ENCODE measurements at places on chromosomes 11 and 22.

- no peak for DNase-seq
Measured at GRCh38 chr22:23847991-23848864, 9.4 kb upstream of the DERL3 start.

GRCh38 chr22:41841085-41841712 is 8.3 kb downstream of the SREBF2 start:
- DNase-seq = no peak

DNA sequence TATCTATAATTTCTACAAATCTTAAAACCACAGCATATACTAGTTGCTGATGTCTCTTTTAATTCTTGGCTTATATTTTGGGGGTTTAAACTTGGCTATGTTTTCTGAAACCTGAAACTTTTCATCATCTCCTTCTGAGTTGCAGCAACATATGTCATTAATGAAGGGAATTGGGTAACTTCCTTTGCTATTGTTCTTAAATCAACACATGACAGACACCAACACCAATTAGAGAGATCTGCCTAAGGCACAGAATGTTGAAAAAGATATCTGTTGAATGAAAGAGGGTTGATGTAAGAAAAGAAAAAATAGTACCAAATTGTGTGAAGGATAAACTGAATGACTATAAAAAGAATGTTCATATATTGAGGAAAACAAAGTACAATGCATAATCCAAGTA is 10.3 kb upstream of the GAS2 start:
- DNase-seq = no peak

DNA sequence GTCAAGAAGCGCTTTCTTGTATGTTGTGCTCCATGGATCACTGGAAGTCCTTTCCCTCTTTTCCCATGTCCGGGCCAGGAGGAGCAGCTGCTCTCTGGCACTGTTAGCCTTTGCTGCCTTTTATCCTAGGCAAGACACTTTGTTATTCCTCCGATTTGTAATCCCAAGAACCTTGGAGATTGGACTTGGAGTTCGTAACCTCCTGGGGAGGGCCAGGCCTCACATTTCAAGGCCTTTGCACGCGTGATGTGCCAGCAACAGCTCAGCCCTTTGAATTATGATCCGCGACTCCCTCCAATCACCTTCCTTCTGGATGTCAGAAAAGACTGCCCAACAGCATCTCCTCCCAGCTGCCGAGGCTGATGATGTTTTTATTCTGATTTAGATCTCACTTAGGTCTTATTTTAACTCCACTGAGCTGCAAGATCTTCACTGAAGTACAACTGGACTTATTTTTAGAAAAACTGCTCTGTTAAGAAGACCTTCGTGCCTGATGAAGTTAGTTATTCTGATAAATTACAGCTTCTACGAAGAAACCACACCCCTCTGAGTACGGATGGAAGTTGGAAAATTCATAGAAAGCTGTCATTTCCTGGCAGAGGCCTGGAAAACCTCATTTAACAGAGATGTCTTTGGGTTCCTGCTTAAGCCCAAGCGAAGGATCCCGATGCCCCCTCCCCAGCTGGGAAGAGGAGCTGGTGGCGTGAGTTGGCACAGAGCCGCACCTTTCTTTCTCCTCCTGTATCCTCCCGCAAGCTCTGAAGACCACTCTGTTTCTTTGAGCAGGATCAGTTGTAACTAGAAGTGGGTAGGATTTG is 62.4 kb downstream of the PARVB start:
- DNase-seq = no peak

DNA sequence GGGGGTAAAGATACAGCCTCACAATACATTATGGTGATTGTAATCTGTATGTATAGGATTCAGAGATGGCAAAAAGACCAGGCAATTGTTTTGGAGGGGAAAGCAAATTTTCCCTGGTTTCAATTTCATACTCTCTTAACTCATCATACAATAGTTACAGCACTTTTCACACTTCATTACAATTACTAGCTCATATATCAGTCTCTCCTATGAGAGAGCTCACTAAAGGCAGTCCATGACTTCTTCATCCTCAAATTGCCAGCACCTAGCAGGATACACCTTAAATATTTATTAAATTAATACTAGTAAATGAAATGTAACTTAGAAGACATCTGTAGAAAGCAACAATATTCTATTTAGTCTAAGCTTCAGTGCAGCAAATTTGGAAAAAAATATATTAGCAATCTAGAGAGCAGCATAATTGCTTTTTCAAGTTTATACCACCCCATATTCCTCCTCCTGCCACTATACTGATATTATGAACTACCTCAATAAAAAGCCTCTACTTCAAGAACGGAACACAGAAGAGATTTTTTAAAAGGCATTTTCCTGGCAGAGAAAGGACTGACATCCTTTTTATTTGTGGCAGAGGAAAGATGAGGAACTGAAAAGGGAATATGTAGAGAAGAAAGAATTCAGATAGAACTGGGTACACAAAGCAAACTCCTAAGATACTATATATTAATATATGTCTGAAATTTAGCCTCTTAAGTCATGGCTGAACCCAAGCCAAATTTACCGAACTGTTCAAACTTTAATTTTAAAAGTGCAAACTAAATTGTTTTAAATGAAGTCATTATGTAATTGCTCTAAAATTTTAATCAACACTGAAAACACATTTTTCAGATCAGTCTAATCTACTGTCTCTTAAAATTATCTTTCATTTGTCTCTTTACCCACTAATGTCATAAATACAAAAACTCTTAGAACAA is 27.7 kb downstream of the PICALM start:
- no peak for DNase-seq

GRCh38 chr11:79081471-79082031 is 359.3 kb downstream of the TENM4 start:
- DNase-seq = no peak

GRCh38 chr11:80034801-80035200 is 594.0 kb upstream of the TENM4 start:
- DNase-seq = no peak

GRCh38 chr11:26583550-26583949 is 11.5 kb upstream of the MUC15 start:
- DNase-seq = no peak

Measured in activated CD8-positive, alpha-beta memory T cell treated with anti-CD3 and anti-CD28 coated beads for 1 hour (primary cell).